ENCODE measurements at places on chromosomes 5 and 9.

DNA sequence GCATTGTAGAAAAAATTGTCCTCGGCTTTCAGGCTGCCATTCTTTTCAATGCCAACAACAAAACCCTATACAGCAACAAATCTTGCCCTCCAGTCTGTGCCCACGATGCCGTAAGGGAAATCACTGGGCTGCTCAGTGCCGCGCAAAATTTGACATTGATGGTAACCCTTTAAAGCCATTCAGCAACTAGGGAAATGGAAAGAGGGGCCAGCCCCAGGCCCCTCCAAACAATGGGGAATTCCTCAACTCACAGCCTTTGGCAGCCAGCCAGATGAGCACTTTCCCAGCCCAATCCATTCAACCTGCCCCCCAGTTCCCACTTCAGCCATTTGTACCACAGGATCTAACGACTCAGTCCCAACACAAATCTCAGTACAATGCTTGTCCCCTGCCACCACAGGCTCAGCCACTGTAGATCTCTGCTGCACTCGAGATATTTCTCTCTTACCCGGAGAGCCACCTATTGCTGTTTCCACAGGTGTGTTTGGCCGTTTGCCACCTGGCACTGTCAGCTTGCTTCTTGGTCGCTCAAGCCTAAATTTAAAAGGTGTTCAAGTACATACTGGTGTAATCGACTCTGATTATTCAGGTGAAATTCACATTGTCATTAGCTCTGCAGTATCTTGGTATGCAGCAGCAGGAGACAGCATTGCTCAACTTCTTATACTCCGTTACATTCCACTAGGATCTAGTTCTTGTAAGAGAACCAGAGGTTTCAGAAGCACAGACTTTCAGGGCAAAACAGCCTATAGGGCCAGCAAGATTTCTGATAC, 103.3 kb downstream of the SYK start:
- no peak for DNase-seq

DNA sequence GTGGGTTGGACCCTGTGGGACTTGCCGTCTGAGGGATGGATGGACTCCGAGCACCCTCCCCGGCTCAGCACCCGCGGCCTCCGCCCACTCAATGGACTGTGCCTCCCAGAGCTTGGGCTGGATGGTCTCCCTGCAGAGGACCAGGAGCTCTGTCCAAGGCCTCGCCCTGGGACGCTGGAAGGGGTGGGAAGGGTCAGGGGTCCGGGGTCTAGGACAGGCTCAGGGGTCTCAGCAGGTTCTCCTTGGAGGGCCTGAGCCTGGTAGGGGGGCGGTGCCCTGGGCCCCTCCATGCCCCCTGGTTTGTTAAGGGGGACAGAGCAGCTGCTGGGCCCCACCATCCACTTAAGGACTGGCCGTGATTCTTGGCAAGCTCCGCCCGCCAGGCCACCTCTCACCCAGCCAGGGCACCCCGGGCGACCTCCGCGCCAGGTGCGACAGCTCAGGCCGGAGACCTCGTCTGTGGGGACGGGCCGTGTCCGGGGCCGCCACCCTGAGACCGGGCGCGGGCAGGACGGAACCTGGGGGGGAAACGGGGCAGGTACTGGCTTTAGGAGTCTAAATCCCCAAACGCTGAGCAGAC, 29.2 kb downstream of the EXOC3 start:
- DNase-seq = no peak

DNA sequence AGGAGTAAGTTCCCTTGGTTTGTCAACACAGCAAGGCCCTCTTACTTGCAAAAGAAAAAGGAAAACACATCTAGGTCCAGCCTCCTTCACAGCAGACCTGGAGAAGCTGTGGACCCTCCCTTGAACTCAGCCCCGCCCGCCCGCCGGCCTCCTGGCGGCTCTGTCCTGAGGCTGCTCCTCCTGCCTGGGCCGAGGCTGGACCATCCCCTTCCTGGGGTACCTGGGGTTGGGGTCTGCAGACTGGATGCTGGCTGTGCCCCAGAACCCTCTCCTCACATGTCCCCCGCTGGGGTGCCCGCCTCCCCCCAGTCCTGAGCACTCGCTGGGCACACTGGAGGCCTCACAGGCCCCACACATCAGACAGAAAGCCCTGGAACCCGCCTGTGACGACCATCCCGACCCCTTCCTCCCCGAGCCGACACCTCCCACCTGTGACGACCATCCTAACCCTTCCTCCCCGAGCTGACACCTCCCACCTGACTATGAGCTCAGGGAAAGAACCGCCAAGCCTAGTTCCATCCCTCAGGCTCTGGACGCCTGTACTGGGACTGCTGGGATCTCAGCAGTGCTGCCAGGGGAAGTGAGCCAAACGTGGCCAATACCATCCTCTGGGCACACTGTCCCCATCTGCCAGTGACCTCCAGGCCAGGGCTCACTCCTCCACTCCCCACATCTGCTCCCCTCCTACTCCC, 7.2 kb upstream of the TMEM210 start:
- DNase-seq = no peak

DNA sequence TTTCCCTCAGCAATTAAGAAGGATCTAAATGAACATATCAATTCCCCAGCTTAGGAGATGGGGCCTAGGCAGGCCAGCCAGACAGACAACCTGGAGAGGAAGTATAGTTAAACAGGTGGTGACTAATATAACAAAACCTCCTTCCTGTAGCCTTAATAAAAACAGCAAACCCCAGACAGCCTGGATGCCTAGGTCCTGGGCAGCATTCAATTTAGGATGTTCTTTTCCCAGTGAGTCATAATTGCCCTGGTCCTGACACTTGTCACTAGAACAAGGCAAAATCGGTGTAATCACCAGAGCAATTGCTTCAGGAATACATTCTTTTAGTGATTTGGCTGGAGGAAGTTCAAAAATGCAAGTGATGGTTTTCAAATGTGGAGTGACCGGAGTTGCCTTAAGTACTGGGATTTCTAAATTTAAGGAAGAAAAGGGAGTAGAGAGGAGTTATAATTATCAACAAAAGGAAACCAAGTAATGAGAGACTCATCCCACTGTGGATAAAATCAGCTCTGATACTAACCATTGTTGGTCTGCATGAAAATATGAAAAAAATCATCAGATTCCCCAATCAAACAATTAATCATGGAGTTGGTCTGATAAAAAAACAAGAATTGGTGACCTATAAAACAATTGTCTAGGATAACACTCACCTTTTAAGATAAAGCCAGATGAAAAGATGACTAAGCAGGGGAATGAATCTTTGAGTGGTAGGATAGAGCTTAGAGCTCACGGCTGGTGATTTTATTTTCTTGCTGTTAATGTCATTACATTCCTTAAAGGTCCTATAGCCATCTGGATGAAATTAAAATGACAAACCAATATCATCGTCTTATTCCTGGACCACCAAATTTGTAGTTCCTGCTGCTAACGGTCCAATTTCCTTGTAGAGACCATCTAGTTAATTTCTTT, 39.0 kb upstream of the TARS1 start:
- no peak for DNase-seq

DNA sequence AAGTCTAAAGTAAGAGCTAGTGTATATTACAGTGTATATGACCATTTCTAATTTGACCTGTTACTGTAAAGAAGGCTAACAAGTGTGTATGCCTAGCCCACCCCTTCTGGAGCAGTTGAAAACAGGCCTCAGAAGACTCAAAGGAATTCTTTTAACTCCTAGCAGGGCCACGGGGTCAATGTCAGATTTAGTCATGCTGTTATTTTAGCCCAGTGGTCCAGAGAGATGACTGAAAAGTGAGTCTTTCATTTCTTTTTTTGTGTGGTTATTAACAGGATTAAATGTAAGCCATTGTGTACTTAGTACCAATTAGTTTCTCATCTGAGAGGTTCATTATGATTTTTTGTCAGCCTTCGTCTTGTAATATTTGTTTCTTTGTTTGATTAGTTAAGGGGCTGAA, 24.4 kb downstream of the ZCCHC7 start:
- no peak for DNase-seq

DNA sequence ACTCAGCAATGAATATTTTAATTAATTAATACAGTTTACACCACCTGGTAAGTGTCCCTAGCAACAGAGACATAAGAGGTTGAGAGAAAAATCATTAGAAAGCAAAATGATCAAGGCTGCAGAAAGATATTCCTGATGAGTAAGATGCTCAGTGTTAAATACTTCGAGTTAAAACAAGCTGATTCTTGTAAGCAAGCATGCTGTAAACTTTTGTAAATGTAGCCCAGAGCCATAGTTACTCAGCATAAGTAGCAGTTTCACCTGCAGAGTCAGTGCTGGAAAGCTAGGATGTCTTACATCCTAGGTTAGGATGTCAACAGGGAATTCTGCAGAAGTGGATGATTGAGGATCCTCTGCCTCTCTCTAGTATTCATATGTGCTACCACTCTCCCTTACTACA, 4.2 kb downstream of the PRKACG start:
- no peak for DNase-seq

GRCh38 chr5:68994645-68995044, 99.2 kb upstream of the SLC30A5 start:
- DNase-seq = no peak

GRCh38 chr9:108105885-108106284, 616.3 kb upstream of the KLF4 start:
- DNase-seq = no peak

GRCh38 chr9:122128969-122129343, 30.6 kb downstream of the NDUFA8 start:
- no peak for DNase-seq

DNA sequence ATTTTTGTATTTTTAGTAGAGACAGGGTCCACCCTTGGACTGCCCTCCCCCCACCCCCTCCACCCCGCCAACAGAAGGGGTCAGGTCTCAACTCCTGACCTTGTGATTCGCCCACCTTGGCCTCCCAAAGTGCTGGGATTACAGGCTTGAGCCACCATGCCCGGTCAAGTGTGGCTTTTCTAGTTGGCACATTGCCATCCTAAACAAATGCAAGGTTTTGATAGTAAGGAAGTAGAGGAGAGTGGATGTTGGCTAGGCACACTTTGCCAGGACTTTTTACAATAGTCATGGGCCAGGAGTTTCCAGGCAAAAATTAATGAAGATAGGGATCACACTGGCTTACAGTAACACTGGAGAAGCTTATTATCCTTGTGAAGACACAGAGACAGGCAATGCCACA, 62.4 kb downstream of the GALNT12 start:
- no peak for DNase-seq

All from bone marrow (tissue), 2 donors.